ENCODE measurements at places on chromosomes 5 and 9.

DNA sequence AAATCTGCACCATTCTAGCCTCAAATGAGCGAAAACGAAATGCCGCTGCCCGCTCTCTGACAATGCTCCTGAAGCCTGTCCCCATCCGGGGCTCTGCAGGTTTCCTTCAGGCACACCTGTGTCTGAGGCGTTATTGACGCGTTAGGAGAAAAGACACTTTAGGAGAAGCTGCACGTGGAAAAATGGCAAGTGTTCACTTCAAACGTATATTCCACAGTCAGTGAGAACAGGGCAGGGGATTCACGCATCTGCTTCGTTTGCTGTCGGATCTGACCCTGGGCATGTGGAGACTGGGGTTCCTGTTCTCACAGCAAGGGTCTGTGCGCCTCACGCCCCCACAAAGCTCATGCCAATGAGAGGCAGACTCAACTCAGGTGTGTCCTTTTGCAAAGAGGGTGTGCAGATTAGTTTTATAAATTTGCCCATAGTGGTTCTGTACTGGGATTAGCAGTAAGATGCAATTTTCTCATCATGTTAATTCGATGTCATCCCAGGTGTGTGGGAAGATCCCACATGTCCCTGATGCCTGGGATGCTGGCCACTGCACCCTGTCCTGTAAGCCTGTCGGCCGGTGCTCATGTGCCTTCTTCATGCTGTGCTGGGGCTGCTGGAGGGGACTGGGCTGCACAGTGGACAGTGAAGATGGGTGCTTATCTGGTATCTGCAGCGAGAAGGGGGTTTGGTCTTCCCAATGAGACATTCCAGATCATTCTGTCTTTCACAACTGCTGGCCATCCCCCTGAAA lies 11.2 kb upstream of the TBC1D9B start:
- DNase-seq, result no peak

- no peak for DNase-seq
These were observed 194.0 kb downstream of the RFX3 start for GRCh38 chr9:3331801-3332200.

- DNase-seq, result no peak
These were observed 13.6 kb downstream of the NIPAL4 start for GRCh38 chr5:157473383-157474320.

DNA sequence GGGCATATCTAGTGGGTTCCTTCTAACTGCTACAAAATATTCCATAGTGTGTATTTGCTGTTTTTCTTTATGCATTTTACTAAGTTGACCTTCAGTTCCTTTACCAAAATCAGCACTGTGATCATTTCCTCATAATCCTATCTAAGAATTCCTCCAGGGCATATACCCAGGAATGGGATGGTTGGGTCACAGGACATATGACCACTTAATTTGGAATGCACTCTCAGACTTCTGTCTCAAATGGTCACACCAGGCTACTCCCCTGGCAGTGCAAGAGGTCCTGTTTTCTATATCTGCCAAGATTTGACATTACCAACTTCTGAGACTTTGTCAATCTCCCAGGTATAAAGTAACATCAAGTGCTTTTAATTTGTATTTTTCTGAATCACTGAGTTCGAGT lies 63.9 kb downstream of the ADAMTS12 start:
- no peak for DNase-seq

DNA sequence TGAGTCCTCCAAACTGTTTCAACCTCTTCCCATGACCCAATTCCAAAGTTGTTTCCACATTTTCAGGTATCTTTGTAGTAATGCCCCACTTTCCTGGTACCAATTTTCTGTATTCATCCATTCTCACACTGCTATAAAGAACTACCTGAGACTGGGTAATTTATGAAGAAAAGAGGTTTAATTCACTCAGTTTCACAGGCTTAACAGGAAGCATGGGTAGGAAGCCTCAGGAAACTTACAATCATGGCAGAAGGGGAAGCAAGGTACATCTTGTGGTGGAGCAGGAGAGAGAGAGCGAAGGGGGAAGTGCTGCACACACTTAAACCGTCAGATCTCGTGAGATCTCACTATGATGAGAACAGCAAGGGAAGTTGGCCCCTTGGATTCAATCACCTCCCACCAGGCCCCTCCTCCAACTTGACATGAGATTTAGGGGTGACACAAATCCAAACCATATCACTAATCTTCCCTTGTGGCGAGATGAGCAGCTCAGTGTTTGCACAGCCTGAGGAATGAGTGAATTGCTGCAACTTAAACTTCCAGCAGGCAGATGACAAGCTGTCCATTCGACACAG lies 42.9 kb downstream of the TRIP13 start:
- no peak for DNase-seq

DNA sequence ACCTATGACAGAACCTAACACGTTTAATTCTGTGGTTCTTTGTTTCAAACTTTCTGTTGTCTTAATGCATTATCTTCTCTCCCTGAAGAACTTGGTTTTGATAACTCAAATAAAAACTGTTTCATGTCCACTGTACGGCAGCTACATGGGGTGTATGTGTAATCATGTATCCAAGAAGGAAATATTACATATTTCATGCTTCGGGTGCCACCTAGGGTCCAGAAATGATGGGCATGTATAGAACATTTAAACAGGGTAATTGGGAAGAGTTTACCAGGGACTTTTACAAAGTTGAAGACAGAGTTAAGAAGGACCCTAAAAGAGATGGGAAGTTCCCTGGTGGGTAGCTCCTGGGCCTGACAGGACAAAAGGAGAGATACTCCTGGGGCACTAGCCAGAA lies 291.3 kb downstream of the FBXL7 start:
- DNase-seq, result no peak

DNA sequence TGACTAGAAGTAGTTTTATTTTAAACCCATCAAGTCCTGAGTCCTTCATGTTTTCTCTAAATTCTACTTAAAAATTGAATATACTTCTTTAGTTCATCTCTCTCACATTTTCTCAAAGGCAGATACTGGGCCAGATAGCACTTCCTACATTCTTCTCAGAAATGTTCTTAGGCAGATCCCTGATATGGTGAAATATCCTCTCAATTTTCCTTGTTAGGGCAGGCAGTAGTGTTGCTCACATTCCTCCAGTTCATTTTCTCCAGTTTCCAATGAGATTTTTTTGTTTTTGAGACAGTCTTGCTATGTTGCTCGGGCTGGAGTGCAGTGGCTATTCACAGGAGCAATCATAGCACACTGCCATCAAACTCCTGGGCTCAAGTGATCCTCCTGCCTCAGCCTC lies 5.7 kb downstream of the GCNT1 start:
- no peak for DNase-seq

DNA sequence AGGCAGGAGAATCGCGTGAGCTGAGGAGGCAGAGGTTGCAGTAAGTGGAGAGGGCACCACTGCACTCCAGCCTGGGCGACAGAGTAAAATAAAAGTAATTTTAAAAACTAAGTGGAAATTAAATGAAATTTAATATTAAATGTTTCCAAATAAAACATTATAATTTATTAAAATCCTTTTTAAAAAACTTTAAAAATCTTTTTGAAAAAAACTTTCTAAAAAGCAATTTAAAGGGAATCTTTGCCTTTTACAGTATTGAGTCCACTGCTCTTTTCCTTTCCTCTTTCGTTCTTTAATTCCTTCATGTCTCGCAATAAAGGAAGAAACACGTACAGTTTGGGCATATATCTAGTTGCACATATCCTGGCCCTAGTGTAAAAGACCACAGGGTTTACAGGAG lies 77.8 kb upstream of the DMRT1 start:
- no peak for DNase-seq

DNA sequence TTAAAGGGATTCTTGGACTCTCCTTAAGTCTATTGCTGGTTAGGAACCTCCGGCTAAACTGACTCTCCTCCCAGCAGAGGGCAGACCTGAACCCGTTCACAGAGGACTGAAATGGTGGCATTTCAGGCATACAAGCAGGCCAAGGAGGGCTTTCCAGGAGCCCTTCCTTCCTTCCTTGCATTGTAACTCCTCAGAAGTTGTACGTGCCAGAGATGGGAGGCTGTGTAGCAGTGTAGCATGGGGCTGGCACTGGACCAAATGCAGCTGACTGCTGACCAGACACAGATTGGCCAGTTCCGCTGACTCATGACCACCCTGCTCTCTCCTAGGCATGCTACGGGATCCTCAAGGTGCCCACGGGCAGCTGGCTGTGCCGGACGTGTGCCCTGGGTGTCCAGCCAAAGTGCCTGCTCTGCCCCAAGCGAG lies 36.4 kb downstream of the JADE2 start:
- DNase-seq, result no peak

DNA sequence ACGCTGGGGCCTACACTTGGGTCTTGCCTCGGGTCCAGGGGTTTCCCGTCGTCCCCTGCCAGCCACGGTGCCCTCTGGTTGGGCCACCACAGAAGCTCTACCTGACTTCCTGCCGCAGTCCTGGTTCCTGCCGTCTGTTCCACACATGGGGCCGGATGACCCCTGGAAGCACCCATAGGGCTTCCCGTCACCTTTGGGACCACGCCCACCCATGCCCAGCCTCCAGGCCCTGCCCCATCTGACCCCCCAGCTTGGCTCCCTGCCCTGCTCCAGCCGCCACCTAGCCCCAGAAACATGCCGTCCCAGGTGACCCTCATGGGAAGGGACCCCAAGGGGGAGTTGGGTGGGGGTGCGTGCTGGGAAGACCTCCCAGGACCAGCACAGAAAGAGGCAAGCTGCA lies 13.7 kb downstream of the MRPL36 start:
- DNase-seq, result no peak

DNA sequence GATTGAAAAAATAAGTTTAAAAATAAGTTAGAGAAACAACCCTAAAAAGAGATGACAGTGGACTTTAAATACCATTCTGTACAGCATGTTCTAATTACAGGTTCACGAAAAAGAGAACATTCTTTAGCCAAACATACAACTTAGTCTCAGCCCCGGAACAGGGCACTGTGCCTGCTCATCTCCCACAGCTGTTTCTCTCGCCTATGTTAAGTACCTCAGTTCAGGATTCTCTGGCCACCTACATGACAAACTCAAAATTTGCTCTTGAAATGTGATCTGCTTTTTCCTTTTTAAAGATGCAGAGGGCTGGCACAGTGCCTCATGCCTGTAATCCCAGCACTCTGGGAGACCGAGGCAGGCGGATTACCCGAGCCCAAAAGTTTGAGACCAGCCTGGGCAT lies 52.3 kb downstream of the MYO10 start:
- DNase-seq, result no peak

- no peak for DNase-seq
These were observed 27.2 kb downstream of the IZUMO3 start for GRCh38 chr9:24518545-24518944.

DNA sequence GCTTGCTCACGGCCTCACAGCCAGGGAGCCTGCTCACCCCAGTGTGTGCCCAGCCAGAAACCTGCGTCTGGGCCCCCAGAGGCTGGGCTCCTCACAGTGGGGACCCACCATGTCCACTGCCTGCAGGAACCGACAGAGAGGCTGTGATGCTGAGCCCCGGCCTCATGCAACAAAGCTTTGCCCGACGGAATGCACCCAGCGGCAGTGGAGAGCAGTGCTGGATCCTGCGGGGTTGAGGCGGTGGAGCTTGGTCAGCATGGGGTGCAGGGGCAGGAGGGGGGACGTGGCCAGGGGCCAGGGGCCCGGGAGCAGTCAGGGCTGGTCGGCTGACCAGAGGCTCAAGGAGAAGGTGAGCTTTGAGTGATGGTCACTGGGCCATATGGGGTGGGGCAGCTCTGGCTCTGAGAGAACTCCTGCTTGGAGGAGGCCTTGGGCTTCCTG lies 7.7 kb upstream of the CEP72 start:
- no peak for DNase-seq

DNA sequence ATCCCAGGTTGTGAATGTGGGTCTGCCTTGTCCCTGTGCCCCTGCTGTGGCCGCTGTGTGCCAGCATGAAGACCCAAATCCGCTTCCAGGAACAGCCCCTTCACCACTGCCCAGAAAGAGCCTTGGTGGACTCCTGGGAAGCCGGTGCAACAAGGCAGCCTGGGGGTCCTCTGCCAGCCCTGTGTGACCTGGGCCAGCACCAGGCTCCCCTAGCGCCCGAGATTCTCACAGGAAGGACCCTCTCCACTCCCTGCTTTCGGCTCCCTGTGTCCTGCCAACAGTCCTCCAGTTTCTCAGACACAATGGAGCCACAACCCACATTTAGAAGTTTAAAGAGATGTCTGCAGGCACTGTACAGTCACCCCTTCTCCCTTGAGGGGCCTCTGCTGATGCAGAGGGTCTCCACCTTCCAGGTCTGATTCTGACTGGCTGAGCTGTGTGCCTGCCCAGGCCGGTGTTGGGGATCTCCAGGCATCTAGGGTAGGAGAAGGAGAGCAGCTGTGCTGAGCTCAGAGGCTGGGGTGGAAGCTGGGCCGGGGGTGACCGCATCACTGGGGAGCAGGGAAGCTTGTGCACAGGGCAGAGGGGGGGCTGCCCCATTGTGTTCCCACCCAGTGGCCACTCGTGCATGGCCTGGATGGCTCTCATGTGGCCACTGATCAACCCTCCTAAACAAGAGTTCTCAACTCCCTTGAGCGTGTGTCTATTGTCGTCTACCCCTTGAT lies 174.0 kb downstream of the IRX2 start:
- no peak for DNase-seq

- DNase-seq, result no peak
These were observed 28.0 kb upstream of the PLIN2 start for GRCh38 chr9:19155106-19155935.

DNA sequence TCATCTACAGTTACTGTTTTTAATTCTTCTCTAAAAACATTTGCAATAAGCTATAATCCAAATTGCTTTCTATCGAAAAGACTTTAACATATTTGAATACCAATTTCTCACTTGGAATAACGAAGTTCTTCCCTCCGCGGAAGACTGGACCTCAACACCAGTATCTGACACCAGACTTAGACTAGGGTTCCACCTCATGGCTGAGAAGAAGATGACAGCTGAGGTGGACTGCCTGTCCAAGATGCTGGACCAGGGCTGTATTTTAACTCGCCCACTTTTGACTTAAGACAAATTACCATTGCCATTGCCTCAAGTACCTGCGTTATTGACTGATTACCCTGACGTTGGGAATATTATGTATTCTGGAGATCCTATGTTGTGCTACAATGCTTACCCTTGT lies 34.1 kb downstream of the ZMAT2 start:
- DNase-seq, result no peak

DNA sequence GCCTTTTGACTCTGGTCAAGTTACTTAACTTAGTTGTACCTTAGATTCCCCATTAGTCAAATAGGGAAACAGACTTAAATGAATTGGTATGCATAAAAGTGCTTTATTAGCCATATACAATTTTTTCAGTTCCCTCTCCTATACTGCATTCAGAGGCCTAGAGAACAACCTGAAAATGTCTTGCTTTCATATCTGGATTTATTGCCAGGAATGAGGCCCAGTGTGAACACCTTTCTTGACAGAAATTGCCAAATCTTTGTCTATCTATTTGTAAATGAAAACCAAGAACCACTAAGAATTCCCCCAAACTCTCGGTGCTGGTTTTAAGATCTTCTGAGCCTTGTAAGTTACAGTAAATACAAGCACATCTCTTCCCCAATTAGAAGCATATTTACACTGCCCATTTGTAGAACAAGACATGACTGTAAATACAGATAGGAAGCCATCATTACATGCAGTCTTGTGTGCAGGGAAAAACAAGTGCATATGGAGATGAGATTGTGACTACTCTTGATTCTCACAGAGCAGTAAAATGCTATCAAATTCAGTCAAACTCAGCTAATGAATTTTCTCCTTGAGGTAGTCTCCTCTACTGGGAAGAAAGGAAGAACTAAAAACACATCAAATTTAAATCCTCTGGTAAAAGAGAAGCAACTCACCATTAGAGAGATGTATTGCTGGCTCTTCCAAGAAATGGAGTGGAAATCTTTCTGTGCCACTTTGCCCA lies 5.2 kb upstream of the FAM13B start:
- DNase-seq, result no peak

Data from activated T-cell treated with anti-CD3 and anti-CD28 coated beads, Interleukin-2, amount 50 U/mL, for 4 hours (primary cell).